ENCODE measurements at places on chromosomes 4 and X. TPM values are rescaled to one million over a fixed set of nuclear protein-coding genes. Genes with fewer than 3 reads are reported as not detected.
A peak's percentile ranks its signal among the peaks of the same experiment; 100 is the strongest.

The FNIP2 gene
- total RNA-seq, result 8.9 TPM

The PCDH10 gene
- total RNA-seq, result not detected

The NMU gene
- not detected for total RNA-seq

The CXCL3 gene
- not detected for total RNA-seq

The BMPR1B gene
- total RNA-seq, result 0.72 TPM

The DIPK2B gene
- total RNA-seq, result not detected

The ZFP92 gene
- 0.22 TPM for total RNA-seq

The PAGE5 gene
- total RNA-seq, result not detected

The FAM156B gene
- 10.0 TPM for total RNA-seq

The GPC4 gene
- not detected for total RNA-seq

The KLF8 gene
- total RNA-seq, result 12.1 TPM

The ZNF157 gene
- 0.17 TPM for total RNA-seq

The FGD1 gene
- total RNA-seq, result not detected

The TMPRSS11F gene
- total RNA-seq, result not detected

The UGT2B10 gene
- not detected for total RNA-seq

The ZCCHC18 gene
- 4.3 TPM for total RNA-seq

The FAM47E gene
- total RNA-seq, result 1.0 TPM

The SMPX gene
- total RNA-seq, result not detected

GRCh38 chr4:37648084-37648817 lies 37.9 kb downstream of the RELL1 start:
- DNase-seq, result no peak

DNA sequence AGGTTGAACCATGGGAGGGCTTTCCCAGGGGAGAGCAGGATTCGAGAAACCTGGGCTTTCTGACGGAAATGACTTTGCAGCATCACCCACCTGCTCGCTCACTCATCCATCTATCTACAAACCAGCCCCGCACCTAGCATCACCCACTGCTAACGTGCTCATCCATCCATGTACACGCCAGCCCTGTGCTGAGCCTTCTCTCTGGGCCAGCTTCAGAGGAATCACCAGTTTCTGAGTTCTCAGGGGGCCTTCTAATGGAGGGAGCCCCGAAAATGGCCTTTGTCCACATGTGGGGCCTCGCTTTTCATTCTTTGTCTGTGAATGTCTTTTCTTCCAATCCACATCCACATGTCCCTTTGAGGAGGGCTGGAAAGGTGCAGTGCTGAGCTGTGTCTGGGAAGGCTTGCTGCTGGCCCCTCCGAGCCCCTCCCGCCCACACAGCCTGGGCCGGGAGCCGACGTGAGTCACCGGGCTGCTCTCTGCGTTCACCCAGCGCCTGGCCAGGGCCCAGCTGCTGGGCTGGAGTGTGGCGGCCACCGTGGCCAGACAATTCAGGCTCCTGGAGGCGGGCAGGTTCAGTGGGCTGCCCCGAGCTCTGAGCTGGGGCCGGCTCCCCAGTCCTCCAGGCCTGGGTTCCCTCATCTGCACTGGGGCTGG lies 14.7 kb downstream of the SORCS2 start:
- no peak for DNase-seq

GRCh38 chr4:1293991-1294390 lies 4.3 kb downstream of the MAEA start:
- DNase-seq, result no peak

GRCh38 chr4:2837110-2837903 lies 6.3 kb upstream of the ADD1 start:
- DNase-seq, result no peak

DNA sequence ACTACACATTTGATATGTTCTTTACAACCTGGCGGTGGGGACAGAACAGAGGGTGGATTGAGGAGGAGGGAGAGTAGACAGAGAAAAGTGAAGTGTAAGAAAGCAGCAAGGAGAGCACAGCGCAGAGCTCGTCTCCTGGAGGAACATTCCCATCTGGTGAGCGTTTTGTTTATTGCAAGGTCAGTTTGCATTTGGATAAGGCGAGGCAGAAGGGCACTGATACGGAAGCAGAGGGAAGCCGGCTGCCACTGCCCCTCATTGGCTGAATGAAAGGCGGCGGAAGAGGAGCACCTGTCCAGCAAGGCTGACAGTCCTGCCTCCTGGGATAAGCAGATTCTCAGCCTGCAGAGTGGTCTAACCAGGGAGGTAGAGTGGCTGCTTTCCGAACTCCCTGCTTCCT lies 83.2 kb downstream of the GPR143 start:
- DNase-seq, result no peak

DNA sequence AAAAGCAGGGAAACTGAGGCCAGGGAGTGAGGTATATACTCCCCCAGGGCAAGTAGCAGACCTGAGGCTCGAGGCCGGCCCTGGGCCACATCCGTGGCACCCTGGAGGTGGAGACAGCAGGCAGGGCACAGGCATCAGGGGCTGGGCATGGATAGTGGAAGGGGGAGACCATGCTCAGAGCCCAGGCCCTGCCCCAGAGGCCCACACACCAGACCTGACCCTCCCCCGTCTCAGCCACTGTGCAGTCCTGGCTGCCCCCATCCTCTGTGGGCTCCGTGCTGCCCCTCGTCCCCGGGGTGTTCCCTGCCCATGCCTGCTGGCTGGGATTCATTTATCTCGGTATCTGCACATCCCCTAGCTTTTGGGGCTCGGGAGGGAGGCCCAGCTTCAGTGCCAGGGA lies 103.1 kb upstream of the NKX1-1 start:
- no peak for DNase-seq

DNA sequence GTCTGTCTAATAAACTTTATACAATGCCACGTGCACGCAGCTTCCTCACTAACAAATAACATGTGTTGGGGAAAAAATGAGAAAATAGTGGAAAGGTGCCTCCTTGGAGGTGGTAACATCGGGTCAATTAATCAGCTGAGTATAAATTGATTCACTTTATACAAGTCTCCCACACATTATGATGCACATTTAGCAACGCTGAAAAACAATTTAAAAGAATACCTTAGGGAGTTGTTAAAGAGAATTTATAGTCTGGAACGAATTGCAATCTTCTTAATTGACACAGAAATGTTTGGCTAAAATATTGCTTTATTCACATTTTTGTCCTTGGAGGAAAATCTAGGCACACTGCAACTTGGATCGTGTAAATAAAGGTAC lies 84.2 kb downstream of the HPRT1 start:
- DNase-seq, result no peak

DNA sequence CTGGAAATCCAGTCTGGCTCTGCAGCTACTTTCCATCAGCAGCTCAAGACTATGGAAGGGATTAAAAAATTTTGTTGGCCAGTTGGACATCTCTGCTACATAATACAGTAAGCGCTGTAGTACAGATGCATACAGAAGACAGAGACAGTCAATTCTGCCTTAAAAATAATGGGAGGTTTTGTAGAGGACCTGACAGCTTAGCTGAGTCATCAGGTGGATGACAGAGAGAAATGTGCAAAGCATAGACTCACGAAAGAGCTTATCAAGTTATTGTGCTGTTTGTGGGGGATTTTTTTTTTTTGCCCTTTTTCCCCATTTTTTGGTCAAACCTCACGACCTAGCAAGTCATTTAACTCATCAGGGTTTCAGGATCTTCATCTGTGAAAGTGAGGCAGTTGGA lies 149.0 kb upstream of the SCML1 start:
- no peak for DNase-seq

GRCh38 chrX:46561824-46562657 lies 11.5 kb upstream of the CHST7 start:
- peak; percentile 45 for DNase-seq

DNA sequence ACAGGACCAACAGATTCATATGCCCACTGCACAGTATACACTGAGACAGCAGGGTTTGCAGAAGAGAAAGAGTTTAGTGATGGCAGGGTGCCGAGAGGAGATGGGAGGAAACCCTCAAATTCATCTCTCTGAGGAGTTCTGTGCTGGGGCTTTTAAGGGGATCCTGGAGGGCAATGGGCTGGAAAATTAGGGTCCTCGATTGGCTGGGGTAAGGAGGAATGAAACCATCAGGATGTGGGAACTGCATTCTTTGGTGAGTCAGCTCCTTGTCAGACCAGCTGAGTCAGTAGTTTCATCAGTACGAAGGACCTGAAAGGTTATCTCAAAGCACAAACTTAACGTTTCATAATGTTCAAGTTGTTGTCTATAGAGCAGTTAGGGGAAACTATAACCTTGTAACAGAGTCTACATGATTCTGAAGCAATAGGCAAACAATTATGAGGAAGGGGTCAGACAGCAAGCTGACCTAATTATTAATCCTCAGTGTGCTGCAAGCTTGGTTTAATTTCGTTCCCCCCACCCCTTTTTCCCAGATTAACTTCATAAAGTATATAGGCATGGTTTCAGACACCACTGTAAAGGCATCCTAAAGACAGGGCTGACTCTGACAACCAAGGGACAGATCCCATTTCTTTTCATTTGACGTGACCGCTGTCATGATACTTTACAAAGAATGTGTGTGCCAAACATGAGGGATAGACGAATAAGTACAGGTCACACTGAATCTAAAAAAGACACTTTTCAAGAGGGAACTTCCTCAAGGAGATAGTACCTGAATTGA lies 1.5 kb upstream of the MSMO1 start:
- peak; percentile 24 for DNase-seq

DNA sequence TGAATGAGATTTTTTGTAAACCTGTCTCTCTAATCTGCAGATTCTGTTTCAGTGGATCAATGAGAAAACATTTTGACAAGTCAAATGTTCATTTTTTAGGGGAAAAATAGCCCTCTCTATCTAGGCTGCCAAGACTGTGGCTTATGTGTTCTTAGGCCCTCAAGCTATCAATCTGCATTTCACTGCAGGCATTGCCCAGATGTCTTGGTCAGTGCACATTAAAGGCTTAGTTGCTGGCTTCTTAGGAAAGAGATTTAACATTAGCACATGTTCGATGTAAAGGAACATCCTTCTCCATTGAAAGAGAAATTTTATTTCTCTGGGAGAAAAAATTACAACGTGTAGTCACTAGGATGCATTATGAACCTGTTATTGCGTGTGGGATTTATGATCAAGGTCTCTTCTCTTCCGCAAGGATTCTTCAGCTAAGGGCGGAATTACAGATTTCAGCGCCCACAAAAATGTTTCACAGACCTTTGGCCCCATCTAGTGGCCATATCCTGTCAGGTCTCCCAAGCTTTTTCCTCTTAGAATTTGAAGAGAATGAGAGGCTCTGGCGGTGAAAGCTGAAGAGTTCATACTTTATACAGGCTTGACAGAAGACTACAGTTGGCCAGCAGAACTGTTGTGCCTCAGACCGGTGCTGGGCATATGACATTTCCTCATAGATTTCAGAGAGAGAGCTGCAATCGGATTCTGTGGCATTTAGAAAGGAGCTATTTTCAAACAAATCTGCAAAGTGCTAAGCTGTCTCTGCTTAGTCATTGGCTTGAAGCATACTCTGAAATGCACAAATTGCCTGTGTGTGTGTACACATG lies 144.6 kb upstream of the NOCT start:
- peak; percentile 54 for DNase-seq

- no peak for DNase-seq
Measured at GRCh38 chr4:133129237-133129636, 19.9 kb upstream of the PCDH10 start.

- DNase-seq, result no peak
Measured at GRCh38 chr4:142660728-142661127, 185.4 kb downstream of the INPP4B start.

DNA sequence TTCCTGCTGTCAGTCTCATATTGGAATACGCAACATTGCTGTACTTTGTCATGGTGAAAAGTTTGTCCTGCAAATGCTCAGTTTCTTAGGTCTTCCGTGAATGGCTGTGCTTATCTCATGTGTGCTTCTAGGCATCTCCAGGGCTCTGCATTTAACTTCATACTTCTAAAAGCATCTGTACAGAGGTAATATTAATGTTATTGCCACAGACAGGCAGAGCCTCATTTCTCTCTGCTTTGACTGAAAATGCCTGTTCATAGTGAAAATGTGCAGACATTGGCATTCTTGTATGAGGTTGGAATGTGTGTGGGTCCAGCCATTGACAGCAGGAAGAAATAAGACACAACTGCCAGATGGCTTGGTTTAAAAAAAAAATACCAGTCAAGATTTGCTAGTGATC lies 140.1 kb upstream of the TTC29 start:
- no peak for DNase-seq

GRCh38 chrX:1725472-1725871 lies 110.6 kb downstream of the ASMT start:
- DNase-seq, result no peak

- no peak for DNase-seq
Measured at GRCh38 chr4:35151816-35152572, 1092.3 kb downstream of the ARAP2 start.

DNA sequence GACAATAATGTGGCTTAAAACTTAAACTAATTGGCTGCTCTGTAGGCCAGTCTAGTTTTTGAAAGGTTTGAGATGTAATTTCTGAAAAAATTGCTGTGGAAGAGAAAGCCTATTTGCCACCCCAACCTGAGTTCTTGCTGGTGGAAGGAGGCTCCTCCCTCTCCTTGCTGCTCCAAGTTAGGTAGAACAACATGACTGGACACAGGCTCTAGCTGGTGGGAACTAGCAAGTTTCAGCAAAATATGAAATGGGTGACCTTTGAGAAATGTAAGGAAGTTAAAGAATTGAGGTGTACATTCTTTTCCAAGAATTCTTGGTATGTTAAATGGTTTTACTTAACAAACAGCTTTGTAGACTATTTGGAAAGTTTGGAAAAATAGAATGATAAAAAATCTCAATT lies 8.0 kb downstream of the RPL34 start:
- DNase-seq, result no peak

GRCh38 chrX:69741721-69742120 lies 125.8 kb downstream of the EDA start:
- DNase-seq, result no peak

DNA sequence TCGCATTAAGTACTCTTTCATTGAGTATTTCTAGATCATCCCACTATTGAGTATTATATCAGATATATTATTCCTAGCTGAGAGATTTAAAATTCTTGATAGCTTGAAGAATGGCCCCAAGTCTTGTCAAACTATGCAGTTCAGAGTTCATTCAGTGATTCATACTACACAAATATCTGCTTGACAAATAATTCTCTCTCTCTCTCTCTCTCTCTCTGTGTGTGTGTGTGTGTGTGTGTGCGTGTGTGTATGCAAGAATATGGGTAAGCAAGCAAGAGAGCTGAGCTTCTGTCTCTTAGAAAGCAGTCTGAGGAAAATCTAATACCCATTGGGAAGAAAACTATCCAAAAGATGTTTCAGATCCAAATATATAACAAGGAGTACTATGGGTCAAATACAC lies 142.0 kb downstream of the SLC10A7 start:
- no peak for DNase-seq

- DNase-seq, result no peak
Measured at GRCh38 chr4:41406113-41406516, 131.8 kb upstream of the LIMCH1 start.
